ENCODE measurements at places on chromosomes 1 and 21.
A peak's percentile ranks its signal among the peaks of the same experiment; 100 is the strongest.

GRCh38 chr1:239308701-239309333 is 77.6 kb upstream of the CHRM3 start:
- no peaks in the 10 kb centered on the region for H3K4me1 ChIP-seq
- H3K4me3 ChIP-seq: no peak overlapping the region
- no peaks in the 10 kb centered on the region for H3K27me3 ChIP-seq
- H3K36me3 ChIP-seq: no peaks in the 10 kb centered on the region
- H3K27ac ChIP-seq: no peak overlapping the region

GRCh38 chr1:6935361-6935883 is 150.2 kb downstream of the CAMTA1 start:
- H3K4me3 ChIP-seq: no peak overlapping the region
- H3K27me3 ChIP-seq: no peaks in the 10 kb centered on the region

DNA sequence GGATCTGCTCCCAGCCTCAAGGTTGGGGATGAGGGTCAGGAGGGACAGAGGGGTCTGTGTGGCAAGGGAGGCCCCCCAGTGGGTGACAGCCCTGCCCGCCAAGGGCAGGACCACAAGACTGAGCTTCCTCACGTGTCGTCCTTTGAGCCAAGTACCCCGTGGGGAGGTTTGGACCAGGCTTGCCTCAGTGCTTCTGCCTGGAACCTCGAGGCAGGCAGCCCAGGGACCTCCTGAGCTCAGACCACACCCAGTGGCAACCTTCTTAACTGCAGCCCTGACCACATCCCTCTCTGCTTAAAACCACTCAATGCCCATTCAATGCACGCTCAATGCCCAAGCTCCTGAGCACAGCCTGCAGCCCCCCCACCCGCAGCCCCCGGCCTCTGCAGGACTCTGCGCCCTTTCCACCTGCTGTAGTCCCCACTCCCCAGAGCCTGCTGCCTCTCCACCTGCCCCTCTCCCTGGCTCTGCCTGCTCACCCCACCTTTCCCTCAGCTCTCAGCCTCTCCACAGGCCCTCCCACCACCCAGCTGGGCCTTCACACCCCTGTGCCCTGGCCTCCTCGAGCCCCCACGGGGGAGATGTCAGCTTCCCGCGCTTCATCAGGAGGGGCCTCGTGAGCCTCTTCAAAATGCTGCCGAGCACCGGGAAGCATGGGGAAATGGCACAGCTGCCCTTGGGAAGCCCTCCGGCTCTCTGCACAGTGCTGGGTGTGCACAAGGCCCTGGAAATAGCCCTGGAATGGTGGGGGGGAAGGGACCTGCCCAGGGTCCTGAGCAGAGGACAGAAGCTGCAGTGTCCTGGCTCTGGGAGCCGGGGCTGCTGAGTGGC is 129.3 kb upstream of the VAMP3 start:
- no peaks in the 10 kb centered on the region for H3K36me3 ChIP-seq
- H3K27ac ChIP-seq: no peak overlapping the region
- no peaks in the 10 kb centered on the region for H3K4me1 ChIP-seq
- DNase-seq: no peak

DNA sequence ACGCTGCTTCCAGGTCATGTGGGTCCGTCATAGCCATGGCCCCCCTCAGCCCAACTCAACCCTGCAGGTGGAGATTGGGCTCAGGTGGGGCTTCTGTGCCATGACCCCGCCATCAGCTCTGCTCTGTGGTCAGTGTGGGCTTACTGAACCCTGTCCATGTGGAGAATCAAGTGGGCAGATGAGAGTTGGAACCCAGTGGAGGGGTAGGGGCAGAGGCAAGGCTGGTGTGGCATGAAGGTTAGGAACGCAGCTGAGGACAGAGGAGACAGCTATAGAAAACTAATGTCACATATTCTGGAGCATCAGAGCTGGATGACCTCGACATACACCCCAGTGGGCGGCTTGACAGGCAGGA is 355.9 kb downstream of the PTPRU start:
- no peaks in the 10 kb centered on the region for H3K4me1 ChIP-seq
- no peak overlapping the region for H3K4me3 ChIP-seq
- H3K36me3 ChIP-seq: no peaks in the 10 kb centered on the region
- no peak overlapping the region for H3K27ac ChIP-seq

- H3K36me3 ChIP-seq: no peaks in the 10 kb centered on the region
- no peaks in the 10 kb centered on the region for H3K27me3 ChIP-seq
- no peak overlapping the region for H3K27ac ChIP-seq
- no peak for DNase-seq
- H3K4me3 ChIP-seq: no peak overlapping the region
- H3K4me1 ChIP-seq: no peaks in the 10 kb centered on the region
These were observed 163.2 kb upstream of the COL6A1 start for GRCh38 chr21:45818276-45818903.

- no peaks in the 10 kb centered on the region for H3K36me3 ChIP-seq
- no peaks in the 10 kb centered on the region for H3K27me3 ChIP-seq
- H3K4me3 ChIP-seq: no peak overlapping the region
- no peak overlapping the region for H3K27ac ChIP-seq
These were observed 36.5 kb upstream of the BARHL2 start for GRCh38 chr1:90753556-90753955.

DNA sequence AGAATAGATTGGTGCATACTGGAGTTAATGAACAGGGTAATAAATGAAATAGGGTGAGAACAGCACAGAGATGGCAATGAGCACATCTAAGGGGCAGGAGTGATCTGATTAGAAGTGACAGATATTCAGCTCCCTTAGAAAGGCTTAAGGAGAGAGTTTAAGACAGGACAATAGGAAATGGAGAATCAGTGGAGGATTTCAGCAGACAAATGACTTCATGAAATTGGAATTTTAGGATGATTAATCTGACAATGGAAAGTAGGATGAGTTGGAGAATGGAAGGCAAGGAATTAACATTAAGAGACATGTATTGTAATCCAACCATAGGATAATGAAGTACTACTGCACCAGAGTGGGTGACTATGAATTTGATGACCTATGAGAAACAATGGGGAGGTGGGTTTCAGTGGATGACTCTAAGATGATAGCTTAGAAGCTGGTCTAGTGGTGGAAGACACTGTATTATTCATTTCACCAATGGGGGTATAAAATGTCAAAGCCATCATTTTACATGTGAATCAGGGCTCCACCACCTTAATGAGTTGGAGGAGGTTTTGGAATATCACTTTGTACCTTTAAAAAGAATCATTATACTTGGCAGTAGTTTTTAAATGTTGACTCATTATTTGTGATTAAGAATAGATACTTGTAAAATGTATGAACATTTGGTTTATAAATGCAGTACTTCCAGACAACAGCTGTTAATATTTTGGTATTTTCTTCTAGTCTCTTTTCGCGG is 139.1 kb downstream of the PLA2G4A start:
- H3K27me3 ChIP-seq: no peaks in the 10 kb centered on the region
- H3K27ac ChIP-seq: no peak overlapping the region
- no peak for DNase-seq
- H3K36me3 ChIP-seq: no peaks in the 10 kb centered on the region
- no peaks in the 10 kb centered on the region for H3K4me1 ChIP-seq
- no peak overlapping the region for H3K4me3 ChIP-seq

- H3K4me3 ChIP-seq: no peak overlapping the region
- H3K36me3 ChIP-seq: no peaks in the 10 kb centered on the region
- H3K27me3 ChIP-seq: no peaks in the 10 kb centered on the region
- no peak for DNase-seq
- no peaks in the 10 kb centered on the region for H3K4me1 ChIP-seq
These were observed 599.0 kb downstream of the AGBL4 start for GRCh38 chr1:49424782-49425181.

- H3K27me3 ChIP-seq: no peaks in the 10 kb centered on the region
- no peak overlapping the region for H3K27ac ChIP-seq
- no peak for DNase-seq
These were observed 29.3 kb downstream of the SLC9C2 start for GRCh38 chr1:173573596-173573995.

DNA sequence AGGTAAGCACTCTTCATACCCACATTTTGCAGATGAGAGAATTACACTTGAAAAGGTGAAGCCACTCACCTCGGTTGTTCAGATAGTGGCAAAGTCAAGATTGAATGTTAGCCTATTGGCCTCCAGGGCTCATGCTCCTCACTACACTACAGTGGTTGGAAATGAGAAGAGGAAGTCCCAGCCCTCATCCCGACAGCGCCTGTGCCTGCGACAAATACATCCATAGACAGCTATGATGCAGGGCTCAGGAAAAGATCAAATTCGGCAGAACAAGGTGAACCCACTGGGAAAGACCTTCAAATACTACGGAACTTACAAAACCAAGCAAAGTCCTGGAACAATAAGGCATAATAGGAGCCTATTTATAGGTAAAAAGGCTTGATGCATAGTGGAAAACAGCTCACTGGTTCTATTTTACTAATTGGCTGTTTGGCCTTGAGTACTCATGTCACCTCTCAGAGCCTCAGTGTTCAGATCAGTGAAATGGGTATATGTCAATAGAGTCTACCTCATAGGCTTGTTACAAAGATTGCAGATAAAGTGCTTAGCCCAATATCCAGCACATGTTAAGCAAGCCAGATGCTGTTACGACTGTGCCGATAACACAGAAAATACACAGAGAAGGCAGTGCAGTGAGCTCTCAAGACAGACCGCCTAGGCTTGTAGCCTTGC is 3.5 kb downstream of the SPOCD1 start:
- no peaks in the 10 kb centered on the region for H3K4me1 ChIP-seq
- no peaks in the 10 kb centered on the region for H3K36me3 ChIP-seq
- no peaks in the 10 kb centered on the region for H3K27me3 ChIP-seq
- no peak overlapping the region for H3K27ac ChIP-seq
- DNase-seq: no peak
- no peak overlapping the region for H3K4me3 ChIP-seq

- DNase-seq: no peak
- no peaks in the 10 kb centered on the region for H3K4me1 ChIP-seq
- H3K4me3 ChIP-seq: no peak overlapping the region
- no peaks in the 10 kb centered on the region for H3K36me3 ChIP-seq
These were observed 41.7 kb downstream of the USP48 start for GRCh38 chr1:21741206-21741605.

- H3K4me3 ChIP-seq: no peak overlapping the region
- H3K36me3 ChIP-seq: no peaks in the 10 kb centered on the region
- no peak overlapping the region for H3K27ac ChIP-seq
- H3K27me3 ChIP-seq: no peaks in the 10 kb centered on the region
- H3K4me1 ChIP-seq: no peaks in the 10 kb centered on the region
- DNase-seq: peak; percentile 69
These were observed 17.2 kb downstream of the SYT2 start for GRCh38 chr1:202692959-202693555.
